ENCODE measurements at places on chromosomes 7 and 10.

GRCh38 chr7:18278316-18278715, 217.2 kb upstream of the HDAC9 start:
- no peak for DNase-seq

- DNase-seq: no peak
Measured at GRCh38 chr7:141671705-141672496, 30.1 kb downstream of the DENND11 start.

GRCh38 chr10:103560886-103561285, 67.4 kb downstream of the NEURL1 start:
- no peak for DNase-seq

DNA sequence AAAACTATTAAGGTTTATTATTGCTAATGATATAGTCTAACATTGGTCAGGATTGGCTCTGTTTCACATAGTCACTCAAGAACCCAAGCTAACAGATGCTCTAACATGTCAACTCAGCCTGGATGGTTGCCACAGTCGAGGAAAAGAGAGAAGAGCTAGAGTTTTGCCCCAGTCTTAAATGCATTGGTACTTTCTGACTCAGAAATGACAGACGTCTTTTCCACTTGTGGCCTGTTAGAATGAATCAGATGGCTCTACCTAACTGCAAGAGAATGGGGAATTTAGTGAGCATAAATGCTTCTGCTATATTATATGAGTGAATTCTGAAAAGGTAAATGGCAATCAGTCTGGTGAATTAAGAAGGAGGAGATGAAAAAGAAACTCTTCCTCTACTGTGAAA, 13.9 kb downstream of the HECTD2 start:
- no peak for DNase-seq

GRCh38 chr7:88151119-88151790, 68.6 kb downstream of the SRI start:
- DNase-seq: no peak

DNA sequence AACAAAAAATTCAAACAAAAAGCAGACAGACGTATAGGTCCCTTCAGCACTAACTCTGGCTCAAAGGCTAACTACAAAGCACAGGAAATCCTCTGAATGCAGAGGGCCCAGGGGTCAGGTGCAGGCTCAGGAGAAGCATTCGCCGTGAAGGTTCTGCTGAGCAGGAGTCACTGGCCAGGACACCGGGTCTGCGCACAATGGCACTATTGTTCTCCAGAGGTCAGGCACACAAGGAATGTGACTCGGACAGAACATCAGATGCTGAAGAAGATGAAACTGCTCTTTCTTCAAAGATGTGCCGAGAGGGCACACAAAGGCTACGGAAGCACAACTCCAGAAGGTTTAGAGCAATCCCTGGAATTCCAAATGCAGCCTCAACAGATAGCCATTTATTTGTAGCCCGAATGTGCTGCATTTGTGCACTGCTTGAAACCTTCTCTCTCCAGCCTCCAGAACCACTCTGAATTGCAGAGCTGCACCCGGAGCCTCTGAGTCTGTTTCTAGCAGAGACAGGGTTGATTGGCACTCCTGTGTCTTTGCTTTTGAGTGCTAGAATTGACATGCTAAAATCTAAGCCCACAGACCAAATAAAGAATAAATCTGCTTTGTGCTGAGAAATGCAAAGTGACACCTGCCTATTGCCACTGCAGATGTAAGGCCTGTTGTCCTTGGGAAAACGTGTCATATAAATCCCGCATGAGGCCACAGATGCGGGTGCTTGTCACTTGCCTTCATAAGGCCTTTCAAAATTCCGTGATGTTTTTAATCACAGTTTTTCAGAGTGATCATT, 85.4 kb upstream of the AFAP1L2 start:
- DNase-seq: no peak

DNA sequence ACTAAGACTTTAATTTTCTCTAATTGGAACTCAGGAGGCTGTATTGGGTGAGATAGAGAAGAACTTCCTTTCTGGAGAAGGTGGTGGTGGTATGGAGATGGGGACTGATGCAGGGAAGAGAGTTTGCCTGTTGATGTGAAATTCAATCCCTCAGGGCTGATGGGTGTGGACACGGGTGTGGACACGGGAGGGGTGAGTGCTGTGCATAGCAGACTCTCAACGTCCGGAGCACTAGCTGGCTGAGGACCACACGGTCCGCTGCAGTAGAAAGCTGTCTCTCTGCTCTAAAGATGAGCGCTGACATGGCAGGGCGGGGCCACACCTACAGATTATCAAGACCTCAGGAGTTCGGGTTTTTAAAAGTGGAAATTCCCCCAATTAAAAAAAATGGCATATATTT, 148.5 kb upstream of the PITRM1 start:
- DNase-seq: no peak

DNA sequence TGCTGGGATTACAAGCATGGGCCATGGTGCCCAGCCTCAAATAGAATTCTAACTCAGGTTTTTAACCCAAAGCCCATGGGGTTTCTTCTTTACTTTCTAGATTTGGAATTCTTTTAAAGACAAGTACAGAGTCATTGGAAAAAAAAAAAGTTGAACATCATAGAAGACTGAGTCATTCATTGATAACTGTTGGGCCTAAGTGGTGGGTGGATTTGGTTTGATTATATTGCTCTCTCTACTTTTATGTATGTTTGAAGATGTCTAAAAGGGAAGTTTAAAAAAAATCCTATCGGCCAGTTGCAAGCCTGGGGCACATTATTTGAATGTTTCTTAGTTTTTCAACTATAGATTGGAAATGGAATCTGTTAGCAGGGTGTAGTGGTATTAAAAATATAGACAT, 49.7 kb downstream of the INPP5F start:
- no peak for DNase-seq

DNA sequence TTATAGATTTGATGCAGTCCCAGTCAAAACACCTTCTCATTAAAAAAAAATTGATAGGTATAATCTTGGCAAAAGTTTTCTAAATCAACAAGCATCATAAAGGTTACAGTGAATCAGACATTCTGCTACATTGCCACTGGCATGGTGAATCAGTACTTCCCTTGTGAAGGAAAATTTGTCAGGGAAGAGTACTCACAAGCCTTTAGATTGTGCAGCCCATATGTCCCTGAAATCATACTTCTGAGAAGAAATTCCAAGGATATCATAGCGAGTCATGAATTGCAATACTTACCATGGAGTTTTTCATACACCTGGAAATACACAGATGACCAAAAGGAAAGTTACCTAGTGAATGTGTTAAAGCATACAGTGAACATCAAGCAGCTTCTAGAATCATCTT, 17.2 kb downstream of the VSTM2A start:
- DNase-seq: no peak

DNA sequence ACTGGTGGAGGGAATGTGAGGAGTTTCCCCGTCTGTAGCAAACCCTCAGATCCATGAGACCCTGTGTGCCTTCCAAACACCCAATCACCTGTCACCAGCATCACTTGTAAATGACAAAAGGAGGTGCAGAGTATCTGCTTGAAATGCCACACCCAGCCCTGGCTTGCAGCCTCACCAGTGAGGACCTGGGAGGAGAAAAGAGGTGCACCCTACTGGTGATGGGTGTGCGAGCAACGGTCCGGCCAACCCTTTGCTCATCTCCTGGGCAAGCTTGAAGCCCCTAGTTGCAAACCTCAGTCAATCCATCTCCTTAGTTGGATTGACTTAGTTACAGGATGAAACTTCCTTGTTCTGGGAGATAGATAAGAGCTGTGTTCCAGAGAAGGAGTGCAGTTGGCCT, 62.4 kb upstream of the WAPL start:
- DNase-seq: no peak

DNA sequence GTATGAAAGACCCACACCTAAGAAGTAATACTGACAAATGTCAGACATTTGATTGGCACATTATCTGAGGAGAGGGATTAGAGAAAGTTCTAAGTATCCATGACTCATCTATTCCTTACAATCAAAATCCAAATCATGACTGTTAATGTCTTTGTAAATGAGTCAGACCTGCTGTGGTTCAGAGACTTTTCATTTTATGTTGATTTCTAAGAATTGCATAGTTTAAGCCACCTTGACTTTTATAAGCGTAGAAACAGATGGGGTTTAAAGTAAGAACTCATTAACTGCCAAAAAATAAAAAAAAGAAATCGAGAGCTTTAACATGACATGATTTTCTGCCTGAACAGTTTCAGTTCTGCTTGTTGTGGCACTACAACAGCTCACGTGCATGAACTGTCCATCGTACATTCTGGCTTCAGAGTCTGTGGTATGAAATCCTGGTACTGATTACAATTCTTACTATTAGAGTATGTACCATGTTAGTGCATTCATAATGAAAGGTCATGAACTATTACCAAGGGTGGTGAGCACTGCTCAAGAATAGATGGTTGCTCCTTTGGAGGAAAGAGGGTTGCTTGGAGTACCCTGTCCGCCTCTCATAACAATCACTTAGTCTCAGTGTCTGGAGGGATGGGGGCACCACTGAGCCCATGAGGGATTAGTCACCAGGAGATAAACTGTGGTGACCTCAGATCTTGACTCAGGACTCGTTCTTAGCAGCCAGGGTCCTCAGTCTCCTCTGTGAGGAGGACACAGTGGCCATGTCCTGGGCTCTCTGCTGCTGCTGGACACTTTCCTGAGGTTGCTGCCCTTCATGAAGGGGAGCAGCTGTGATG, 42.2 kb downstream of the ACSM6 start:
- no peak for DNase-seq

DNA sequence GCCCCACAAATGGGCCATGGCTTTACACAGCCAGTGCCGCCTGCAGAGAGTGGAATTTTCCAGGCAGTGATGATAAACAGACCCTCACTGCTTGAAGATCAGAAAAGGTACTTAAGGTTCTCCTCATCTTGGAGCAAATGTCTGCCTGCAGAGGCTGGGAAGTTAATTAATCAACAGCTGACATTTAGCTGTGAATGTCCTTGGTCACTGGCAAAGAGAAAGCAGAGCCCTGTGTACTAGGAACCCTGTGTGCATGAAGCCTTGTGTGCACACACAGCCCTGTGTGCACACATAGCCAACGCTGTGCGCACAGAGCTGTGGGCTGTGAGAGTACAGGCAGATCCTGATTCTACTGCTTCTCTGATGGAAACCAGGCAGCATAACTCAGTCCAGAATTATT, 291.6 kb upstream of the MKI67 start:
- DNase-seq: no peak

- DNase-seq: no peak
Measured at GRCh38 chr7:15681186-15681585, 5.3 kb downstream of the MEOX2 start.

DNA sequence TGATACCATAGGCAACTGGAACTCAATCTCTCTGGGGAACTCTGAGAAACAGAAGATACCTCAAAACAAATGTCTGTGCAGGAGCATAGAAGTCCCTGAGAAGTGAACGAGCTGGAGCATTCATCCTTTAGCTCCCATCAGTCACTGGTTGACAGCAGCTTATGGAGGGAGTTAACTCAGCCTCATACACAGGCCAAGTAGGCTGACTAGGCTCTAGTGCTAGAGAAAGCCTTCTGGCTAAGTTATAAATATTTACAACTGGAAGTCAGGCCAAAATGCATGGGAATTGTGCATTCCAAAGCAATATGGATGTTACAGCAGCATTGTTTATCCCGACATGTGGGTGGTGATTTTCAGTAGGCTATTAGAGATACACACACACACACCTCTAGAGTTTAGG, 66.5 kb downstream of the ANK3 start:
- DNase-seq: no peak

GRCh38 chr7:113267885-113268284, 149.5 kb upstream of the SMIM30 start:
- DNase-seq: no peak

GRCh38 chr7:10156972-10157371, 816.7 kb upstream of the PHF14 start:
- DNase-seq: no peak

DNA sequence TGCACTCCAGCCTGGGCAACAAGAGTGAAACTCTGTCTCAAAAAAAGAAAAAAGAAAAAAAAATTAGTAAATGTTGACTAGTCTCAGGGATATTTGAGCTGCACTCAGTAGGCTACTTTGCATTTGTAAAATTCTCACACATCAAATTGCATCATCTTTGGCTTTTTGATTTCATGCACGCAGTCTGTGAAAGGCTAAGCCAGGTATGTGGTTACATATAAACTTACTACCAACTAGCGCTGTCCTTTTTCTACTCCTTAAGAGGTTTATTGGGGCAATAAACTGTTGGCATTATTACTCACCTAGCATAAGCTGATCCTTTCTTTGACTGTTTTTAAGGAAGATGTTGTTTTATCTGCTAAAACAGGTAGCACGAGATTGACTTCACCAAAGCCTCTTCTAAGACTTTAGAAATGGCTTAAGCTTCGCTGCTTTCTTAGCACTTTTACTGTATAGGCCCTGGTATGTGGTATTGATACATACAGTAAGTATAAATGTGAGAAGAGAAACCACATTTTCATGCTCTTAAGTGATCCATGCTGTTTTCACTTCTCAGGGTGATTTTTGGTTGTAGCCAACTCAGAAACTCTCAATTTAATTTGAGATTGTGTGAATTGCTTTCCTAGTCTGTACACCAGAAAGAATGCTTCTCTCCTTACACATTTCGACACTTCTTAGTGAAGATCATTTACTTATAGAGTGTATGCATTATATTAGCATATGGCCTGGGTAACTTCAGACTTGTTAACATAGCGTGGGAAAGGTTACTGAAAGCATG, 323.9 kb downstream of the AUTS2 start:
- DNase-seq: no peak

GRCh38 chr10:86654411-86655172, at the start of gene OPN4:
Gene OPN4 (plus strand): TSS chr10:86654547. CDS start chr10:86654784, 237 bp downstream.
- no peak for DNase-seq

GRCh38 chr7:101644879-101645278, 15.8 kb upstream of the MYL10 start:
- DNase-seq: no peak

GRCh38 chr7:67875558-67875957, 878.9 kb downstream of the TYW1 start:
- DNase-seq: no peak

DNA sequence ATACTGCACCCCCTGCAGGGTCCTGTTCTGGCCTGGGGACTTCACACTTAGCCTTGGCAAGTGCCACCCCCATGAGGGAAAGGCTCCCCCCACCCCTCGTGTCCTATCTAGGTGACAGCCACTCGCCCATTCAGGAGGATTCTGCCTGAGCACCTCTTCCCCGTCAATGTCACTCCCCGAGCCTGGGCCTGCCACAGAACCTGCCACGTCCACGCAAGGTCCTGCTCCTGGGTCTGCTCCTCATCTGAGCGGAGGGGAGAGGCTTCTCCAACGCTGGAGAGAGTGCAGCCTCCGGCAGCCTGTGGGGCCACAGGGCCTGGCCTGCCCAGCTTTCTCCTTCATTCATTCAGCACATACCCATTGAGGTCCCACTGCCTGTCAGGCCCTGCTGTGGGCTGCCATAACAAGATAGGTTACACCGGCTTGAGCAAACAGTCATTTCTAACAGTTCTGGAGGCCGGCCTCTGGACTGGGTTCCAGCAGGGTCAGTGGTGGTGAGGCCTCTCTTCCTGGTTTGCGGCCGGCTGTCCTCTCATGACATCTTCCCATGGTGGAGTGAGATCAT, 92.0 kb upstream of the RET start:
- DNase-seq: no peak

Data from stimulated activated CD4-positive, alpha-beta T cell treated with anti-CD3 and anti-CD28 coated beads, Interleukin-4, amount 100 ng/mL, for 4 hours (primary cell).